Mammary epithelial cell (primary cell): ENCODE measurements at places on chromosomes 2 and 18.

- no peak for DNase-seq
These were observed 45.1 kb downstream of the LCLAT1 start for GRCh38 chr2:30492185-30492584.

DNA sequence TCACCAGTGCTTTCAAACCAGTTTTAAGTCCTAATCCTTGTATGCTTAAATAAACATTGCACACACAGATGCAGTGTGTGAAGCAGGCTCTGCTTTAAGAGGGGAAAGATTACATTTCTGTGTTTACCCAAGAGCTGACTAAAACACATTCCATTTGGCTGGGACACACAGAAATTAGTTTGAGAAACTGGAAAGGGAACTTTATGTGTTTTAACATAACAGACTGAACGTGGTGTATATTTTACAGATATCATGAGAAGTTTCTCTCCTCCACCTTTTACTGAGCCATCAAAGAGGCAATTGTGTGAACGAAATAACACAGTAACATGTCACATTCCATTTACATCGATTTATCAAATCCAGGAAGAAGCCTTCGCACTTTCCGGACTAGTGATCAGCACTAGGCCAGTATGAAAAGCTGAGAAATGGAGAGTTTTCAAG is 121.8 kb downstream of the MAIP1 start:
- DNase-seq: peak; percentile 20

DNA sequence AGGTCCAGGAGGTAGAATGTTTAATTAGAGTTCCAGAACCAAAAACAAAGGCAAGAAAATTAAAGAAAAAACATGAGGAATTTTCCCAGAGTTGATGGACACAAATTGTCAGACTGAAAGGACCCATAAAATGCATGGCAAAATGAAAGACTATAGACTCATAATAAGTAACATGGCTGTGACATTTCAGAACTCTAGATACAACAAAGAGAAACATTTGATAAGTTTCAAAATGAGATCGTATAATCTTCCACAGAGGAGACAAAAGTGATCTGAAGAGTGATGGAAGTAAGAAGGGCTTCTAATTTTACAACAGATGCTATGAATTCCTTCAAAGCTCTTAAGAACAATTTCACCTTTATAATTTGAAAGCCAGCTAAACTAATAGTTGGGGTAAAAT is 20.4 kb downstream of the ORC4 start:
- DNase-seq: no peak

- DNase-seq: no peak
These were observed 132.4 kb upstream of the TRIB2 start for GRCh38 chr2:12584338-12584737.

- DNase-seq: no peak
These were observed 72.4 kb downstream of the ZNF236 start for GRCh38 chr18:76894566-76895346.

DNA sequence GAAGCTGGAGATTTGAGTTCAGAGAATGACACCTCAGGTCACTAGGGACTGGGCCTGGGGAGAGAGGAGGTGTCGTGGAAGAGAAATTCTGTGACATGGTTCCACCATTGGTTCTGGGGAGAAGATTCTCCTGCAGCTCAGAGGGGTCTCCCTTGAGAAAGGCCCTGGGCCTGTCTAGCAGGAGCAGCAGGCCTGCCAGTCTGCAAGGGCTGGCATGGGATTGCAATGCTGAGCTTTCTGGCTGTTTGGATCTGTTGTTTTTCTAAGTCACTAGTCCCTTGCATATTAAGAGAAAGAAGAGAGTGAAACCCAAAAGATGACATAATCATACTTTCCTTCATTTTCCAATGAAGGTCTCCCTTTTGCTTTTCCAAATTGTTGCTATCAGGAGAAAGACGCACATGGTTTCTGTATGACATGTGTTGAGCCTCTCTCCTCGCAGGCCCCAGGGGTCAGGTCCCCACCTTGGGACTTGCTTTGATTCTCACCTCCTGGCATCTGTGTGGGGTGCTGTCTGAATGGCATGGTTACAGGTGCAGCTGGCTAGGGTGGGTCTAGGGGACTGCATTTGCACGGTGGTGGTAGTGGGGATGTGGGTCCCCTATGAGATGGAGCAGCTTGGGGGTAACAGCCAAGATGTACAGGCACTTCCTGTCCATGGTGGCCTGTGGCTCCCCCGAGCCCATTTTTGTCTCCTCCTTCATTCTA is 117.8 kb downstream of the GLI2 start:
- DNase-seq: no peak

- DNase-seq: no peak
These were observed 529.4 kb downstream of the DCC start for GRCh38 chr18:52869349-52869923.

GRCh38 chr2:234285541-234285940 is 211.3 kb downstream of the ARL4C start:
- no peak for DNase-seq

DNA sequence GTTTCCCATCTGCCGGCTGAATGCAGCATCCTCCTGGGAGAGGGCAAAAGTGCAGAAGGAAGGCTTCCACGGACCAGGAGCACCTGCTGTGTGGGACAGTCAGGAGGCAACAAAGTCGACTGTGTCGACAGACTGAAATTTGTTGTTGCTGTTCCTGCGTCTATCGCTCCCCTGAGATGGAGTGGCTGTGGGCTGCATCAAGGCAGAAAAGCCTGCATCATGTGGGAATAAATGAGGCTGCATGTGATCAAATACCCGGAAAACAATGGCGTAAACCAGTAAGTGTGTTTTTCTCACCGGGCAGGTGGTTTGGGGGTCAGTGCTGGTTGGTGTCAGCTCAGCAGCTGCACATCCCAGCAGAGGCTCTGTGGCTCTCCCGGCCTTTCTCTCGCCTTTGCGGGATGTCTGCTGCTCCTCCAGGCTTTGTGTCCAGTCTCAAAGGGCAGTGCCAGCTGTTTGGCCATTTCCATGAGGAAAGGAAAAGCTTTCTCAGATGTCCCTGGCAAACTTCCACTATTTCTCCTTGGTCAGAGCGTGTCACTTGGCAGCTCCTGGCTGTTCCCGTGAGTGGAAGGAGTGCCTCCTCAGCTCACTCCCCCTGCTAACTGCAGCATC is 262.4 kb downstream of the NDUFA10 start:
- DNase-seq: no peak

DNA sequence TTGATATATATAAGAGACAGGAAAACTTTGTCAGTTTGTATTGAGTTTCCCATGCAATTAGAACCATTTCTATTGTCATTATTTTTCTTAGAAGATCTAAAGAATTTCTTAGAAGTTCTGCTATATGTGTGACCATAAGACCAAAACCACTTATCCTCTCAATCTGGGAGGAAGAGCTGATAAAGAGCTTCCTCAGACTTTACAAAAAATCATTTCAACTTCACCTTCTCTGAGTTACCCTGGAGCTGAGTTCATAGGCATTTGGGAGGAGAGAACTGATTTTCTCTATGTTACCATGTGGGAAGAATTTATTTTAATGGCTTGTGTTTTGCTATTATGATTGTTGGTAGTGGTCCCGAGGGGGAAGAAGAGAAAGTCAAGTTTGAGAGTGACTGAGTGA is 329.3 kb downstream of the GPD2 start:
- no peak for DNase-seq

DNA sequence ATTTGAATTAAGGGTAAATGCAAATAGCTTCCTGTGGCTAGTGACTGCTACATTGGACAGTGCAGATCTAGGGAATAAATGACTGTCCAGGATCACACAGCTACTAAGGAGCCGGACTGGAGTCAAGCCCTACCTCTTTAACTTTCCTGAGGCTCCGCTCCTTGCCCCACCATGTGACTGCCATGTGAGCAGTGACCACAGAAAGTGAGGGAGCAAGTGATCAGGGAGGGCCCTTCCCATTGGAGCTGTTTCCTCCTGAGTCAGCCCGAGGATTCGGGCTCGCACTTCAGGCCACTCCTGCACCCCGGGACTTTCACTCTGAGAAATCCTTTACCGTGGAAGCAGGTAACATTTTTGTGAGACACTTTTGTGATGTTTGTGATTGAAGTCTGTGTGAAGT is 198.0 kb downstream of the ANKRD30B start:
- no peak for DNase-seq

DNA sequence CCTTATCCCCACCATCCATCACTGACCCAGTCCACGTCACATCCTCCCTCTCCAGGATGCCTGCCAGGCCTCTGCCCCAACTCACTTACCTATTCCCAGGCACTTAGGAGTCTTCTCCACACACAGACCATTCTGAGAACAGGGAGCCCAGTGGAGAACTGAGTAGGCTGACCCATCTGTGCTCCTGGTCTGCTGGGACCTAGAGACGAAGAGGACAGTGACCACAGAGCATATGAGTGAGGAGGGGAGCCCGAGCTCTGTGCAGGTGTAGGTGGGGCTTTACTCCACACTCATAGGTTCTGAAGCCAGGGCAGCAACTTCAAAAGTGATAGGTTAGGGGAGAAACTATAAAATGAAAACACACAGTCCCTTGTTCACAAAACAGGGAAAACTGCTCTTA is 130.0 kb downstream of the NDUFA10 start:
- no peak for DNase-seq

- no peak for DNase-seq
These were observed 570 bp upstream of the ECEL1 start for GRCh38 chr2:232488097-232488711.

- DNase-seq: no peak
These were observed 143.9 kb downstream of the NCK2 start for GRCh38 chr2:105888625-105889024.

DNA sequence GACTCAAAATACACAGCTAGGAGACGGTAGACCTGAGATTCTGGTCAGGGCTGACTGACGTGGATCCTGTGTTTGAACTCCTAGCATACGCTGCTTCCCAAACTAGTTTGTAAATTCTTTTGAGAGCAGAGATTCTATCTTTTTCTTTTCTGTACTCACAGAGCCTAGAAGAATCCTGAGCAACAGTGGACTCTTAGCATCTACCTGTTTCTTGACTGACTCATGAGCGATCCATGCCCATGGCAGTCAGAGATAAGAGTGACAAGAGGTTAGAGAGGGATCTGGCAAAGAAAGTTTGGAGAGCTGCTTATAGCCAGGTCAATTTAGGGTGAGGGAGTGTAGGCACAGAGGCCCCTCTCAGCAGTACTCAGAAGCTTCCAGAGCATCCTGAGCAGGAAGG is 41.1 kb upstream of the PPP1CB start:
- no peak for DNase-seq

- no peak for DNase-seq
These were observed 822 bp downstream of the SLC35F6 start for GRCh38 chr2:26764906-26765305.

GRCh38 chr2:10919771-10920621 is 8.3 kb downstream of the KCNF1 start:
- DNase-seq: no peak
